Lung microvascular endothelial cell (primary cell): ENCODE measurements at places on chromosomes 12 and 14. TPM values are rescaled to one million over a fixed set of nuclear protein-coding genes. Genes with fewer than 3 reads are reported as not detected.

- DNase-seq: no peak
Observed at GRCh38 chr12:11819643-11820042, 170.2 kb downstream of the ETV6 start.

GRCh38 chr14:101953151-101953550 is 11.2 kb upstream of the DYNC1H1 start:
- DNase-seq: no peak

- DNase-seq: no peak
Observed at GRCh38 chr12:65643595-65644386, 180.5 kb upstream of the HMGA2 start.

DNA sequence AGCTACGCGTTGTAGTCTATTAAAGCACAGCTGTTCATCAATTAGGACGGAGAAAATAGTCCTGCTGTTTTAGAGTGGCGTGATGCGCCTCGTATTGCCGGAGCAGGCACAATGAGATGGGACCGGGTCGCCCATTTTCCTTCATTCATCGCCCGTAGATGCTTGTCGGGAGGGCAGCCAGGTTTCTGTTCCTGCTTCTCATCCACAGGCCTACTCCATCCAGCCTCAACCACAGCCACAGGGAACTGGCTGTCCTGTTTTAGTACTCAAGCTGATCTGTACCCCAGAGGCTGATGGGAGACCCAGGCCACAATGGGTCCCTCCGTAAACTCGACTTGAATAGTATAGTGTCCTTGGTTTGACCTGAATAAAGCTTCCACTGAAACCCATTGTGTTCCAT is 264.0 kb downstream of the VRK1 start:
- no peak for DNase-seq

DNA sequence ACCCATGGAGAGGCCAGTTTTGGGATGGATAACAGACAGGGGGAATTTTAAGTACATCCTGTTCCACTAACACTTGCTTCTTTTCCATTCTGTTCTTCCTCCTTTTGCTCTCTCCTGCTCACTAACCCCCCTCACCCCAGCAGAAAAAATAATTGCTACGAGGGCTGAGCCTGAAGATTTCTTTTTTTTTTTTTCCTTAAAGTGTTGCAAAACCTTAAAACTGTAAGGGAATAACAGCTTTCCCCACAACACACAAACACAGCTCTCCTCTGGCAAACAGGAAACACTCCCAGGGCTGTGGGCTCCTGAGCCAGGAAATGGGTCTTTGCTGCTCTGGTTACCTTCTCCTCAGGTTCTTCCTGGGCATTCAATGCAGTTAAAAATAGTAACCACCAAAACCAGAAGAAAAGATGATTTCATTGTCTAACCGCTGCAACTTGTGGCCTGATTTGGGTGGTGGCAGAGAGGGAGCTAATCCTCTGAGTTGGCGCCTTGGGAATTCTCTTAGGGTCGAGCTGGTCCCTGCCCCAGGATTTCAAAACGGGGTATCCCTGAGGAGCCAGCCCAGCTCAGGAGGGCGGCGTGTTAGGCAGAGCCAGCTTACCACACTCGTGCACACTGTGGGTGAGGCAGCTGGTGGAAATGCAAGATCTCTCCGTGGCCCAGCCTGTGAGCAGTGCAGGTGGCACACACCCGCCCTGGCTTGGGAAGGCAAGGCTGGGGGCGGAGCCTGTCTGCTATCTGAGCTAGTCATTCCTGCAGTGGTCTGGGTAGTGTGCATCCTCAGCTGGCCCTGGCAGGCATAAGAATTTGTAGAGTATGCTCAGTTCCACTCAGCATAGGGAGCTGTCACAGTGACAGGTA is 17.1 kb upstream of the EMP1 start:
- DNase-seq: no peak

DNA sequence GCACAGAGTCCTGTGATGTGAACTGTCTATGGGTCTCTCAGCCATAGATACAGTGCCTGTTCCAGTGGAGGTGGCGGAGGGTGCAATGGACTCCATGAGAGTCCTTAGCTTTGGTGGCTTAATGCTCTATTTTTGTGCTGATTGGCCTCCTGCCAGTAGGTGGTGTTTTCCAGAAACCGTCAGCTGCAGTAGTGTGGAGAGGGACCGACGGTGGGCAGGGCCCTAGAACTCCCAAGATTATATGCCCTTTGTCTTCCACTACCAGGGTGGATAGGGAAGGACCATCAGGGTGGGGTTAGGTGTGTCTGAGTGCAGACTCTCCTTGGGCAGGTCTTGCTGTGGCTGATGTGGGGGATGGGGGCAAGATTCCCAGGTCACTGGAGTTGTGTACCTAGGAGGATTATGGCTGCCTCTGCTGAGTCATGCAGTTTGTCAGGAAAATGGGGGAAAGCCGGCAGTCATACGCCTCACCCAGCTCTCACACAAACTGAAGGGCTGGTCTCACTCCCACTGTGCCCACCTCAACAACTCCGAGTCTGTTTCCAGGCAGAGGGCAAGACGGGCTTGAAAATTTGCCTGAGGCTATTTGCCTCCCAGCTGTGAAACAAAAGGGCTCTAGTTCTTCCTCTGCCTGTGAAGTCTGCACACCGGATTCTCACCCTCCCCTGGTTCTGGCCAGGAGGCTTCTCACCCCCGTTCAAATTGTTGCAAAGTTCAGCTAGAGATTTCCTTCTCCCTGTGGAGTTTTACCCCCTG is 24.9 kb upstream of the ZDHHC17 start:
- DNase-seq: no peak

GRCh38 chr12:19712041-19712440 is 272.7 kb downstream of the AEBP2 start:
- peak; percentile 92 for DNase-seq

GRCh38 chr12:87687362-87687761 is 341.8 kb downstream of the C12orf50 start:
- DNase-seq: peak; percentile 33

DNA sequence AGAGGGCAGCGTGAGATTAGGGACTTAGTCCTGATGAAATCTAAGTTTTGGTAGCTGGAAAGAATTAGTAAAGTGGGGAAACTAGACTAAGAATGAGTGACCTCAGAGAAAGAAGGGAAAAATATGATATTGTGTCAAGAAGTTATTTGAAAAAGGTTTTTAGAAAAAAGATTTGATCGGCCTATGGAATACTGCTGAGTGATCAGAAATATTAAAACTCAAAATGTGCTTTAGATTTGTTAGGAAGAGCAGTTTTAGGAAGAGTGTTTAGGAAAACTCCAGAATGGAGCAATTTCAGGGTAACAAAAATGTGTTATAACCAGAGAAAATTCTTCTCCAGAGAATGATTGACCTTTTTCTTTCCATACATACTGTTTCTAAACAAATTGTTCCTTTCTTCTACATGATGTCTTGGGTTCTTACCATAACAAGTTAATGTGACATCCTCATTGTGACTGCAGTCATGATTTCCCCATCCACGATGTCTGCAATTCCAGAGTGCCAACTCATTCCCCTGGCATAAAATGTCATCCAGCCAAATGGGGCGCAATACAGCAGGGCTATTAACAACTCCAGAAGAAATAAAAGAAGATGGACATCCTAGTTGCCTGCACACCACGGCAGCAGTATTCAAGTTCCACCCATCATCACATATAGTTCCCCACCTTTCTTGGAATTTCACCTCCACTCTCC is 11.8 kb downstream of the CD163L1 start:
- DNase-seq: no peak

DNA sequence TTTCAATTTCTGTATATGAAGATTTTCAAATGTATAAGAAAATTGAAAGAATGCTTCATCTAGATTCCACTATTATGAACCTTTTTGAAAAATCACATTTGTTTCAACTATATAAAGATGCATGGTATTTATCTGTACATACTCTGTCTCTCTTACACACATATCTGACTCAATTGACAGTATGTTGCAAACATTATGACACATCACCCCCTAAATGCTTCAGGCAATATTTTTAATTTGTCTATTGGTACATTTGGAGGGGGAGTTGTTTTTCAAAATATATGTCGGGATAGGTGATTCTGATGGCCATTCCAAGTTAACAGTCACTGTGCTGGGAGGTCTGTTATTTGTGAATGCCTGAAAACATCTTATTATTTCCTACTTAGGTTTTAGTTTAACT is 14.4 kb downstream of the PCNX1 start:
- DNase-seq: no peak

DNA sequence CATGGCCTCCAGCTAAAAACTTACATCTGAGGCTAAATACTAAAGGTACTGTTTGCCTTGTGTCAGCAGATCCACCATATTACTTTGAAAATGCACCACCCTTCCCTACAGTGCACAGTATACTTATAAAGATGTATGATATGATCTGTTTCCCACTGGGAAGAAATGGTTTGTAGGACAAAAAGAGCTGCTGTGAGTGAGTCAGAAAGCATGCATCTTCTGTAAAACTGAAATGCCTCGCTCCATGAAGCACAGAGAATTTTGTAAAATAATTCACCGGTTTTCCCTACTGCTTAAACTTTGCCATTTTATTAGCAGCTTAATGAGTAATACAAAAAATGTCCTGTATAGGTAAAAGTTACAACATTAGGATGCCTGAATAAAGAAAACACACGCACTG is 68.8 kb downstream of the MDGA2 start:
- no peak for DNase-seq

DNA sequence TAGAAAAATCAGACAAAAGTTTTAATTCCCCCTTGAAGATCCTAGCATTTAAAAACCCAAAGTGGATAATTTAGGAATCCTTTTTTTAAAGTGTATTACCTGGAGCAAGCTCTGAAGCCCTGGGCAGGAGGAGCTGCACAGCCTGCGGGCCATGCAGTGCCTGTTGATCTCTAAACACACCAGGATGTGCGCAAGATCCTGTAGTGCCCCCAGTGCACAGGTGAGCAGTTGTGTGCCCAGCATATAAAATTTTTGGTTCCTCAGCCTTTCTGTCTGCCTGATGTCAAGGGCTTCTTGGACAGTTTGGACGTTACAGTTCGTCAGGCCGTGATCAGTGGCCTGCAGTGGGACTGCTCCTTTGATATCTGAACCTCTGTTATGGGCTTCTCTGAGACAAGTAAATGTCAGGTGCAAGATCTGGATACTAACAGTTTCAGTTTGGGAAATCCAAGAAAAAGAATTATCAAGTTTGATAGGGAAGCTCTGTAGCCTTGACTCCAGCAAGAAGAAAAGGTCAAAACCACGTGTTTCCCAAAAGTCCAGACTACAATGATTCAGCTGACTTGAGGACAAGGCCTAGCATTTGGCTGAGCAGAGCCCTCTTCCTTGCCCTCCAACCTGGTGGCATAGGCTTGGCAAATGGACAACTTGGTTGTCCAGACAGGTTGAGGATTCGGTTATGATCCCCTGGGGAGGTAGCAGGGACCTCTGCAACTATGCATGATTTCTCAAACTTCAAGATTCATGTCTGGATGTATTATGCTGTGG is 1.0 kb downstream of the ATXN7L3B start:
- peak; percentile 19 for DNase-seq

GRCh38 chr14:79749065-79749464 is 462.2 kb downstream of the DIO2 start:
- DNase-seq: no peak

DNA sequence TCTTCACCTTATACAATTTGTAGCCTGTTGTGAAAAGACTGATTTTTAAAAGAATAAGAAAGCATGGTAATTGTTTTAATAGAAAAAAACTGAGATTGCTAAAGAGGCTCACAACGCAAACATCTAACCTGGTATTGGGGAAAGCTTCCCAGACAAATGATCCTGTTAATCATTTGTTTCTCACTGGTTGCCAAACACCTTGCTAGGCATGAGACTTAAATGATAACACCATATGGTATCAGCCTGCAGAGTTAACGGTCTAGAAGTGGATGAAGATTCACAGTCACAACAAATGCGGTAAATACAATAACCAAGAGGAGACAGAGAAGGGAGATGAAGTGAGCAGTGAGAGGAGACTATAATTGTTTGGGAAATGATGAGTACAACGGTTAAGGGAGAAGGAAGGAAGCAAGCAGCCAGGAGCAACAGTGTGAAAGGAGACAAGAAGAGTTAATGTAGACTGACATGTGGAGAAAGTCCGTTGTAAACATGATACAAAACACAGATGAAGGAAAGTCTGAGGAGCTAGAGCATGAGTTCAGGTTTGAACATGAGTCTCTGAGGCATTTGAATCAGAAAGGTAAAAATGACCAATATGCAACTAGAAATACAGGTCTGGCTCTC is 19.8 kb downstream of the GXYLT1 start:
- DNase-seq: no peak

DNA sequence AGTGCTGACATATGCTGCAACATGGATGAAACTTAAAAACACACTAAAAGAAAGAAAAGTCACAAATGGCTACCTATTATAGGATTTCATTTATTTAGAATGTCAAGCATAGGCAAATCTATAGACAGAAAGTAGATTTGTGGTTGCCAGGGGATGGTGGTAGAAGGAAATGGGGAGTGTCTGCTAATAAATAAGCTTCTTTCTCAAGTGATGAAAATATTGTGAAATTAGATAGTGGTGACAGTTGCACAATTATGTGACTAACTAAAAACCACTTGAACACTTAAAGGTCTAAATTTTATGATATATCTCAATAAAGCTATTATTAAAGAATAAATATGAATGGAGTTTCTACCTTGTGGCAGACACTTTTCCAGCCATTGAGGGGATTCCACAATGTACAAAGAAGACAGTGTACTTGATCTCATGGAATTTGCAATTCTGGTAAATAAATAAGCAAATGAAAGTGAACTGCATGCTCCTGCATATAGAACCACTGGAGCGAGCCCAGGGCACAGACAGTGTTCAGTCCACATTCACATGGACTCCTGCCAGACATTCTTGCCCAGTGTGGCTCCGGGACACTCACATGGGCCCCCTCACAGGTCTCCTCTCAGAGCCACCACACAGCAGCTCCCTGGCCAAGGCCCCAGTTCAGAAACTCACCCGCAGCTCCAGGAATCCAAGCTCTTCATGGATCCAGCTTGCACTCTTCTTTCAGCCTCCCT is 107.1 kb upstream of the ARID2 start:
- no peak for DNase-seq

- no peak for DNase-seq
Observed at GRCh38 chr12:26435069-26435404, 239.7 kb downstream of the SSPN start.

GRCh38 chr12:51383269-51383905 is 7.8 kb downstream of the GALNT6 start:
- no peak for DNase-seq

DNA sequence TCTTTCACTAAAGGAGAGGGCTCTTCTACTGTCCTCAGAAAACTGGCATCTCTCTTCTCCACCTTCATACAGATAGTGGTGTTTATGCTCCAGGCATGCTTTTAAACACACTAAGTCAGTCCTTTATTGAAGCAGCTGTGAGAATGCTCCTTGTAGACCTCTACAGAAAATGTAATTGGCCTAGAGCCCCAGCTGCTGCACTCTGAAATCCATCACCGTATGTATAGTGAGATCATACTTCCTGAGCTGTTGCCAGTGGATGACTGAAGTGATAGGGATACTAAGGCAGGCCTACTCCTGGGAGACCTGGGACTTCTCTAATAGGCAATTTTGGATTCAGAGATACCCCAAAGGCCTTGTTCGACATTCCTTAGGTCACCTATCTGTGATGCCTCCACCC is 535.4 kb downstream of the RPS29 start:
- no peak for DNase-seq

GRCh38 chr14:76509311-76509710 is 133.4 kb downstream of the ESRRB start:
- no peak for DNase-seq

Gene FOXN4
- not detected in 2 replicates for total RNA-seq

Gene CCDC85C
- total RNA-seq: 1.6 and 2.8 TPM in 2 replicates

Gene VWF
- total RNA-seq: 496 and 1,530 TPM in 2 replicates

Gene KITLG
- 1.8 and 10.7 TPM in 2 replicates for total RNA-seq

Gene MYF5
- total RNA-seq: not detected in 2 replicates
